ENCODE measurements at places on chromosomes 1 and 21.

GRCh38 chr21:39788383-39788782 is 43.4 kb downstream of the IGSF5 start:
- DNase-seq = peak; percentile 83

DNA sequence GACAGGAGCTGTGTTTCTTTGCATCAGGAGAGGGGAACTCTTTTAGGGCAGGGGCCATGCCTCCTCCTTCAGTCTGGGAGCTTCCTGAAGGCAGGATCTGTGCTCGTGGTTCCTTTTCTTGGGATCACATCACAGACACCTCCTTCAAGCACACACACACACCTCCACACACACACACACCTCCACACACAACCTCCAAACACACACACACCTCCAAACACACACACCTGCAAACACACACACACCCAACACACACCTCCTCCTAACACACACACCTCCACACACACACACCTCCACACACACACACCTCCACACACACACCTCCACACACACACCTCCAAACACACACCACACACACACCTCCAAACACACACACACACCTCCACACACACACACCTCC is 10.5 kb downstream of the LGR6 start:
- no peak for DNase-seq

DNA sequence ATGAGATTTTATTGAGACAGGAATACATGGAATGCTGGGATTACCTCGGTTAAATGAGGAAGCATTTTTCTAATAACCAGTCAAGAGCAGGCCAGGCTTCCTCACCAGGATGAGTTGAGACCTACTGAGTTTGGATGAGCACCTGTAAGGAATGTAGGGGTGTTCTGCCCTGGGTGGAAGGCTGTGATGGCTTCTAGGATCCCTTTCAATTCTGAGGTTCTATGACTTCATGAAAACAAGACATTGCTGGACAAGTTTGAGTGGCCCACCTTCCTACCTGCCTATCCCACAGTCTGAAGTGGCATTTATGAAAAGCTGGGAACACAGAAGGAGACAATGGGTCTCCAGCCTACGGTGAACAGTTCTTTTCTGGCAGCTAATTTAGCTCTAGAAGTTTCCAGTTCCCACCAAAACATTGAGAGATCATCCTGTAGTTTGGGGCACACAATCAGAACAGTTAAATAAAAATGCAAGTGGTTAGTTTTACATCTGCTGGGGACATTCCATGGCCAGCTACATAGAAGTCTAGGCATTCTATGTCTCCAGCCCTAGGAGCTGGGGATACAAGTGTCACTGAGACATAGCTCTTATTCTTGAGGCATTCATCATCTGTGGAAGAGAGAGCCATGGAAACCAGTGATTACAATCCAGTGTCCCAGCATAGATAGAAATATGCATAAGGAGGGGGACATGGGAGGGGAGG is 51.3 kb upstream of the TSPAN2 start:
- DNase-seq = no peak

GRCh38 chr1:159248311-159248710 is 43.6 kb downstream of the ACKR1 start:
- no peak for DNase-seq

All from hindlimb muscle (tissue), 1 donor.